ENCODE measurements at places on chromosomes 2 and 18. TPM values are rescaled to one million over a fixed set of nuclear protein-coding genes. Genes with fewer than 3 reads are reported as not detected.

GRCh38 chr2:218060950-218061660 is 7.9 kb upstream of the RUFY4 start:
- DNase-seq, result no peak

- no peak for DNase-seq
Measured at GRCh38 chr2:181170256-181170655, 189.9 kb downstream of the UBE2E3 start.

DNA sequence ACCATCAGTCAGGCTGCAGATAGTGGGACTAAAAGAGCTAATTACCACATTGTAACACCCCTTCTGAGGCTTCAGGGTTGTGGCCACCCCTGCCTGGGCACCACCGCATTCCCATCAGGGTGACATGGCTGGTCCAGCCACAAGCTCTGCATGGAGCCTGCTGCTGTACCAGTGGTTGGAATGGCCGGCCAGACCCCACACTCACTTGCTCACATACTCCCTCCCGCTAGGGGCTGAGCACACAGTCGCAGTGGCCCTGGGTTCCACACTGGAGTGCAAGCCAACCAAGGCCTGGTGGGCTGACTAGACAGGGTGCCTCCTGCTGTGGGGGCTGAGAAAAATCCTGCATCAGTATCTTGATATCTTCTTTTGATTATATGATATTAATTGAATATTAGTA is 182.8 kb upstream of the STK17B start:
- no peak for DNase-seq

DNA sequence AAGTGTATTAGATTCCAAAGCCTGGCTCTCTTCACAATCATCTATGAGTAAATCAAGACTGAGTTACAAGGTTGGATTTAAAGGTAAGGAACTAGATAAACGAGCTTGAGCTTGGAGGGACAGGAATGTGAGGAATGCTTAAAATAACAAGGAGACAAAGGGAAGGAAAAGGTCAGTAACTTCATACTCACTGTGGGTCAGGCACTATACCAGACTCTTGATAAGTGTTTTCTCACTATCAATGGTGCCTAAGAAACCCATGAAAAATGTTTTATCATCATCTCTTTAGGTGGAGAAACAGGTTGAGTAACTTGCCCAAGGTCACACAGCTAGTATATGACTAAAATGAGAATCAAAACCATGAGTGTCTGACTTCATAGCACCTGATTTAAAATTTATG is 212.1 kb downstream of the CDH2 start:
- DNase-seq, result no peak

DNA sequence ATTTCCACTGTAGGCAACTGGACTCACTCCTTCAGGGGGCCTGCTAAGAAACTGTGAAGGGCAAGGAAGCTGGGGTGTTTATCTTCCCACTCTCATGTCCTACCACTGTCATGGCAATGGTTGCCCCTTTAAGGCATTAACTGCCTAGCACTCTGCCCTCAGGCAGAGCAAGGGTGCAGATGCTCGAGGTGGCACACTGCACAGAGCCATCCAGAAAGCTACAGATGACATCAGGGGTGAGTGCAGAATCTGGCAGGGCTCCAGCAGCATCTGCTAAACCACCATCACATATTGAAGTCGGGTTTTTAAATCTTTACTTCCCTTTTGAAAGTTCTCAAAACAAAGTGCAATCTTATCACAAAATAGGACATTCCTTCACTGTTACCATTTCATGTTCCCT is 75.4 kb downstream of the RAPGEF4 start:
- DNase-seq, result no peak

EHBP1 gene
- total RNA-seq, result 97.7 TPM

- no peak for DNase-seq
Measured at GRCh38 chr18:72122103-72122502, 422.0 kb downstream of the CBLN2 start.

DNA sequence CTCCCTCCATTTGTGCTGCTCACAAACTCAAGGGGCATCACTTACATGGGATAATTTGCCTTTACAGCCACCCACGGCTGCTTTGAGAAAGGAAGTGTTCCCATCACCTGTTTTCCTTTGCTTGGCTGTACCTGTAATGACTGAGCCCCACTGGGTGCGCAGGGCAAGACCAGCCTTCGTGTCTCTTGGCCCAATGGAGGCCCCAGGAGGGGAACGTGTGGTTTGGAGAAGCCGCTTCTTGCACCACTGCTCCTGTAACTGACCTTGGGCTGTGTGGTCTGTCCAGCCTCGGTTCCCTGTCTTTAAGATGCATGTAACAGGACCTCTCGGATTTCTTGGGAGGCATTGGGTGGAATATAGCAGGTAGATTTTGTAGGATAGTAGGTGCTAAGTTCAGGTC is 41.1 kb downstream of the LDLRAD4 start:
- no peak for DNase-seq

DNA sequence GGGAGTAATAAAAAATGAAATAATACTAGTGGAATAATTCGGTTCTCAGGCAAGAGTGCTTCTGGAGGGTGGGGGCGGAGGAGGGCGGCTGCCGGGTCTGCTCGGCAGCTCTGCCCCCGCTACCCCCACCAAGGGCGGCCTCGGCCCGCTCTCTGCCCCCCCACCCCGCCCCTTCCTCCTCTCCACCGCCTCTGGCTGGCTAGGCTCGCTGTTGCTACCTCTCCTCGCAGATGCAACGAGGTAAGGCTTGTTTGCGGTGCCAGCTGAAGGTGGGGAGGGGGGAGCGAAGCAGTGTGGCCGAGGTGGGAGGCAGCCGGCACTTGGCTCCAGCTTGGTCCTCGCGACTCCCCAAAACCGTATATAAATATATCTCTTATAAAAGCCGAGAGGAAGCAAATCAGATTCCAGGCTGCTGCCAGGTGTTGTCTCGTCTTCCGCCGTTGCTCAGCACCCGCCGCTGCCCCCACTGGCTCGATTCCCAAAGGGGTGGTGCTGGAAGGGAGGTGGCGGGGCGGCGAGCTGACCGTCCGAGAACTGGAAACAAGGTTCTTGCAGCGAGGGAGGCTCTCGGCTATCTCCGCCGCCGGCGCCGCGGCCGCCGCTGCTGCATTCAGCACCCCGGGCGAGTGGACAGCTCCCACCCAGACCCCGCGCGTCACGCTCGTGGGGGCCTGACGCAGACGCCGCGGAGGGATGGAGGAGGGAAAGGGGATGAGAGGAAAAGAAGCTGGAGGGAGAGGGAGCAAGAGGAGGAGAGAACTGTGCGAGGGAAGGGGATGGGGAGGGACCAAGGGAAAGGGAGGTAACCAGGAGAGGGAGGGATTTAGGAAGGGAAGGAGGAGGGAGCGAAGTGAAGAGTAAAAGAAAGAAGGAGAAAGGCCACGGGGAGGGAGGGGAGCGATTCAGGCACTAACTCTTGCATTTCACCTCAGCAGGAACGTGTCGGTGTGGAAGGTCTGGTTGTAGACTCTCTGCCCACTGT is at the start of gene MARCHF4:
Gene MARCHF4 (minus strand): TSS at position 763 of the 982 bp plus-strand sequence. CDS start 2,223 bp downstream, outside the sequence.
- DNase-seq, result no peak

DNA sequence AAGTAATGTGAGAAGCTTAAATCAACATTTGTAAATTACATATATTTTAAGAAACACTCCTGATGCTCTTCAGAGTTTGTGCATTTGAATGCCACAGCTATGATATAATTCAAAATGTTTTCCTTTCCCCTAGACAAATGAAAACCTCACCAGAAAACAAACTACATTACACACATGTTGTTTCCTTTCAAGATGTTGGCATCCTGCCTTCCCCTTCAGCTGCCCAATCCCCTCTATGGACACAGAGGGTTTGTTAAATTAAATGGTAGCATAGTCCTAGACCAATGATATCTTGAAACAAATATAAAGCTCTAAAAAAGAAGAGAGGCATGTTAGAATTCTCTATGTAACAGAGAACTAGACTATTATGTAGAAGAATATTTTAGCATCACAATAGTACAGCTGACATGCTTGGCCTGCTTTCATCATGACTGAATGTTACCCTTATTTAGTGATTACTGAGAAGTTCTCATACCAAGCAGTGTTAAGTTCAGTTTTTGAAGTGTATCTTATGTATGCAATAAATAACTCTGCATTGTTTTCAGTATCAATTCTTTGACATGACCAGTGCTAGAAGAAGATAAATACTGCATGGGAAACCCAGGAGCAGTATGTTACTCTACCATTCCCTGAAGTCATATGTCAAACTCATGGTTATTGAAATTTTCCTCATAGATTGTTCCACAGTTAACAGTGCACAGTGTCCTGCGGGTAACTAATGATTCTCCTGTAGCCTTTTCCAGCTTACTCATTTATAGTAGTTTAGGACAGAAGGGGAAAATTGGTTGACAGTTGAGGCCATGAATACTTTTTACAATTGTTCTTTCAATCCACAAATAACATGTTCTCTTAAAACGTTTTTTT is 316.3 kb upstream of the KCNJ3 start:
- no peak for DNase-seq

GRCh38 chr2:239429473-239430350 is 28.9 kb upstream of the HDAC4 start:
- no peak for DNase-seq

GRCh38 chr18:61963705-61964104 is 70.9 kb upstream of the RNF152 start:
- no peak for DNase-seq

DNA sequence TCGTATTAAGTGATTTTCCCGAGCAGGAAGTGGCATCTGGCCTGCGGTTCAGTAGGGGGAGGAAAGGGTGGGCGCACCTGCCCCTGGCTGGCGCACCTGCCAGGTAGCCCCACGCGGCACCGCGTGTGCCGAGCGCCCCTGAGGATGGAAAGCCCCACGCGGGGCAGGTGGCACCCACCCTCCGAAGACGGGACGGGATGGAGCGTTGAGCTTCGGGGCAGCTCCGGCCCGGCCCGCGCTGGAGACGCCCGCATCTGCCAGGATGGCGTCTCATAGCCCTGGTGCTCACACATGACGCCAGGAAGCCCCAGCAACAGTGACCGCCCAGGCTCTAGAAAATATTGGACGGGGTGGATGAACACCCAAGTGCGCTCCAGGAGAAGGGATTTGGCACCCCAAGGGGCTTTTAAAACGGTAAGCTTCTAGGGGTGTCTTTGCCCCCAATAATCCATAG is 2.5 kb upstream of the NFATC1 start:
- DNase-seq, result no peak

DNA sequence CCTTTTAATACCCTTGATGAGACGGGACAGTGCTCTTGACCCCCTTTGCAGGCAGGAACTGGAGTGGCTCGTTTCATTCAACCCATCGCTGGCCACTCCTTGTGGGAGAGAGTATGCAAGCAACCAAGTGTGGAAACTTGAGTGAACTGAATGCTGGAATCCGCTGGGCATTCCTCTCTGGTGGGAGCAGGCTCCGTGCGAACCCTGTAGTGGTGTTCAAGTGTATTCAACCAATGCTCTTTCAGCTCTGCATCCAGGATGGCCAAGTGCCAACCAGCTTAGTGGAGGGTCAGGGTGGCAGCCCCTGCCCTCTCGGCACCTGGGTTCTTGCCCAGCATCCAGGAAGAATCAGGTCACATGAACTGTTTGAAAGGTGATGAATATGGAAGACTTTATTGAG is 3.3 kb upstream of the ACADL start:
- DNase-seq, result no peak

DNA sequence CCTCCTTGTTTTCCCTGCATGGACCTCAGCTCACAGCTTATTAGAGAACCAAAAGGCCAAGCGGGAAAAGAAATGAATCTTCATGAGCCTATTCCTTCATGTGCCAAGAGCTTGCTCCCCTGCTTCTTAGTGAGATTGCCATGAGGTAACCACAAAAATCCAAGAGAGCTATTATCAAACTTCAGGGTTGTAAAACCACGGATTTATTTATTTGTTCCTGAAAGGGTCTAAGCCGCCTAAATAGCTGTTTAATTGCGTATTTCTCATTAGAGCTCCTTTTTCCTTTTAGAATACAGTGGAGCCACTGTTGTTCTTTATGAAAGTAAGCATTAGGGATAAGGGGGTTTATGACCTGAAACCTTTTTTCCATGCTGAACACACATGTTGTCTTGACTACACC is 58.0 kb downstream of the SRD5A2 start:
- DNase-seq, result no peak

DNA sequence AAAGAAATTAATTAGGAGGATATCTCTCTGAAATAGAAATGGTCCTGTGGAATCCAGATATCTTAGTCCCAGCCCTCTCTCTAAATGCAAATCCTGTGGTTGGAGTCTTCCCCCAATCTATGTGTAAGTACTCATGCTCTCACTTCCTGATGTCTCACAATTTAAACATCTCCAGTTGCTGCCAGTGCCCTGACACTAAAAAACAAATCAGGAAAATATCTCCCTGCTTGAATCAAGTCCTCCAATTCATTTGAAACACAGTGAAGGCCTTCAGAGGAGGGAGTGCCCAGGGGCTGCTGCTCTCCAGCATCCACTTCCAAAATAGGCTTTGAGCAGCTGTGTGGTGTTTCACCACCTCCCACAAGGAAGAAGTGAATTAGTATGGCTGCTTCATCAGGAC is 413.8 kb downstream of the RAD51AP2 start:
- no peak for DNase-seq

DNA sequence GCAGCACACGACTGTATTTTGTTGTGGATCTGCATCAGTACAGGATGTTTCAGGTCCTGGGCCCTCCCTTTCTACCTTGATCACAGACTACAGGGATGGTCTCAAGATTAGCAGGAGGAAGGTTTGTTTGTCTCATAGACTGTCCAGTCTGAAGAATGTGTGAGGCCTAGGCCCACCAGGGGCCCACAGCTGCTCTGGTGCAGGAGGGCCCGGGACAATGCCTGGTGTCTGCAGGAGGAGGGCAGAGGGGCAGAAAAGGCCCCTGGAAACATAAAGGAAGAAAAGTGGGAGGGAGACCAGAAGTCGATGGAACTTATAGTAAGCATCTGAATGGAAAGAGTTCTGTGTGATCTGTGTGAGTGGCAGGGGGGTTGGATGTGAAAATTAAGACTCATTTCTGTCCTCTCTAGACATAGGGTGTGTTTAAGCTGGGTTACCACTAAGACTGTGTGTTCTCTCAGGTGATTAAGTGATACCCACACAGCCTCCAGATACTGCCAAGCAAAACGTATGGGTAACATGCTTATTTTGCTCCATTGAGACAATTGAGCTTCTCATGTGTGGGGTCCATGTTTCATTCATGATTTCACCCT is 33.4 kb upstream of the LPIN2 start:
- no peak for DNase-seq

DNA sequence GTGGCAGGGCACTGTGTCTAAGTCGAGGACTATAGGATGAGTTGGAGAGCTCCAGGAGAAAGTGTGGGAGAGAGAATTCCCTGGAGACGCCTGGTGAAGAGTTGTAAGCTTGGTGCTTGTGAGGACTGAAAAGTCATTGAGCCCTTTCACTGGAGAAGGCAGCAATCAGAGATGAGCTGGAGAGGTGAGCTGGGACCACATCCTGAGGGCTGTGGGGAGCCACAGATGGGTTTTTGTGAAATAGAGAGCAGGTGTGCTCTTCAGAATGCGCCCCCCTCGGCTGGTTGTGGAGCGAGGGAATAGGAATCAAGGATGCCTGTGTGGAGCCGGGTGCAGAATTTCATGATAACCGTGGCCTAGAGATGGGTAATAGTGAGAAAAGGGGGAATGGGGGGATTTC is 224.3 kb downstream of the KLHL29 start:
- no peak for DNase-seq

Data from vagina (tissue), 2 donors.